Stimulated activated CD4-positive, alpha-beta T cell treated with anti-CD3 and anti-CD28 coated beads, Interleukin-4, amount 100 ng/mL, for 4 hours (primary cell): ENCODE measurements at places on chromosomes 7 and 10.

GRCh38 chr7:135933509-135934188 lies 43.5 kb downstream of the MTPN start:
- DNase-seq, result no peak

- peak; percentile 7 for DNase-seq
Observed at GRCh38 chr7:37230221-37230620, 218.4 kb downstream of the ELMO1 start.

- DNase-seq, result no peak
Observed at GRCh38 chr10:58143944-58144343, 123.8 kb downstream of the IPMK start.

GRCh38 chr10:21494191-21495001 lies 31.1 kb downstream of the SKIDA1 start:
- DNase-seq, result peak; percentile 2

- DNase-seq, result no peak
Observed at GRCh38 chr10:91328320-91328984, 81.7 kb upstream of the HECTD2 start.

GRCh38 chr7:3069771-3070449 lies 26.2 kb upstream of the CARD11 start:
- no peak for DNase-seq

DNA sequence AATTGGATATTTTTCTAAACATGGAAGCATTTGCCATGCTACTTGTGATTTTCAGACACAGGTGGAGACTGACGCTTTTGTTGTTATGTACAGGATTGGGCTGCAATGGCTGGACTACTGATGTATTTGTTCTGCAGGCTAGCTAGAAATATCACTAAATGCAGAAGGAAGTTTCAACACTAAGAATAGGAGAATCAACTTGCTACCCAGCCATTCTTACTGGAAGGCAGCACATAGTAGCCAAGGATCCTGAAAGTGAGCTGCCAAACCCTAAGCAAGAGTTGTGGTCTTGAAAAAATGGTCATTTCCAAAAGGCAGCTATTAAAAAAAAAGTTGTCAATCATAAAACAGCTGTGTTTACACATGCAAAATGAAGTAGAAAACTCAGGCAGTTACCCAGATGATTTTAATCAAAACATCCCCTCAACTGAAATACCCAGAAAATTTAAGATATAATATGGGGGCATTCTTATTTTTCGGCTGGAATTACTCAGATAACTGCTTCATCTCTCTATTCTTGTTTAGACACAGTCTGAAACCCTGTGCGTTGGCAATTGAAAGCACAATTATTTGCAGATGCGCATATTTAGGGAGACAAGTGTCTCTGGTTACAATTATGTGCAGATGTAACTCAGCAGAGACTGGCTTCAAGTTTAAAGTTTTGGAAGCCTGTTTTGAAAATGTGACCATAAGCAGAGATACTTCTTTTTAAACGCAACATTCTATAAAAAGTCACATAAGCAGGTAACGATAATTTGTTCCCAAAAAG lies 31.2 kb downstream of the GFRA1 start:
- no peak for DNase-seq

GRCh38 chr7:96426027-96426426 lies 104.1 kb upstream of the SLC25A13 start:
- no peak for DNase-seq

DNA sequence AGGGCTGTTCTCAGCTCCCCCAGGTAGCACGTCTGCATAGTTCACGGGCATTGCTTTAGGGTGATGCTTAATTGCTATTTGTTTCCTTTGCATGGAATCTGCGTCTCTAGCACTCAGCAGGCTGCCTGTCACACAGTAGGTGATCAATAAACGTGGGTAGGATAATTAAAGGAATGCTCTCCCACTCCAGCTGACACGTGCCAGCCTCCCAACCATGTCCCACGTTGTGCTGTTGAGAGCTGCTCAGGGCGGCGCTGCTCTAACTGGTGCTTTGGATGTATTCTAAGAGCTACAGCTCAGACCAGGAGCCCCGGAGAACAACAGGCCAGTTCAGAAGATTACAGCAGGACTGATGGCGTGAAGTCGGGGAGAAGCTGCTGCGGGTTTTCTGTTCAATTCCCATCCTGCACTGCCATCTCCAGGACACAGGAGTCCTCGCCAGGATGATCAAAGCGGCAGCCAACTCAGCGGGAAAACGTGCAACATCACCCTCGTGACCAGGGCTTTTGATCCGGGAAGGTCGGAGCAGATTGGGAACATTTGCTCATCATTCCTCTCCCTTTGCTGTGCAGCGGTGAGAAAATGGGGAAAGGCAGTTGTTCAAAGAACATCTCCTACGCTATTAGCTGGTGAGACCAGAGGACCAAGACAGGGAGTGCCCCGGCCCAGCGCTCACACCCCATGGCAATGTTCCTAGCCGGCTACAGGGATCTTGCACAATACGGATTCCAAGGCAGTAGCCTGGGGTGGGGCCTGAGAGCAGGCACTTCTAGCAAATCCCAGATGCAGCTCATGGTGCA lies 50.5 kb upstream of the FOXK1 start:
- no peak for DNase-seq

GRCh38 chr10:119383174-119383856 lies 159.2 kb downstream of the RGS10 start:
- DNase-seq, result no peak

- no peak for DNase-seq
Observed at GRCh38 chr7:2151237-2151636, 81.5 kb downstream of the MAD1L1 start.

- no peak for DNase-seq
Observed at GRCh38 chr10:59465088-59465487, 102.7 kb upstream of the FAM13C start.

DNA sequence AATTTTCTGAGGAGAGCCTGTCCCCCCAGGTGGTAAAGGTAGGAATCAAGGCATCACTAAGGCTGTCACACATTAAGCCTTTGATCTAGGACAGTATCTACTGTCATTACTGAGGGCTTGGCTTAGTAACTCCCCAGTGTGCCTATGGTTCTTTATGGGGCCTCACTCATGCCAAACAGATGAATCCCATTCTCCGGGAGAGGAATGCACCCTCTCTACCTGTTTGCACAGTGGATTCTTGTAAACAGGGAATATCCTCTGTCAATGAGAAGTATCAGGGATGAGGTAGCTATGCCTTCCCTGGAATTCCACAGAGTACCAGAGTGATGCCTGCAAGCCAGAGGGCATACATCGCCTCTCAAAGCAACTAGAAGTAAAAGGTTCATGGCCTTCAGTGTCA lies 3.9 kb upstream of the CPN1 start:
- DNase-seq, result no peak

DNA sequence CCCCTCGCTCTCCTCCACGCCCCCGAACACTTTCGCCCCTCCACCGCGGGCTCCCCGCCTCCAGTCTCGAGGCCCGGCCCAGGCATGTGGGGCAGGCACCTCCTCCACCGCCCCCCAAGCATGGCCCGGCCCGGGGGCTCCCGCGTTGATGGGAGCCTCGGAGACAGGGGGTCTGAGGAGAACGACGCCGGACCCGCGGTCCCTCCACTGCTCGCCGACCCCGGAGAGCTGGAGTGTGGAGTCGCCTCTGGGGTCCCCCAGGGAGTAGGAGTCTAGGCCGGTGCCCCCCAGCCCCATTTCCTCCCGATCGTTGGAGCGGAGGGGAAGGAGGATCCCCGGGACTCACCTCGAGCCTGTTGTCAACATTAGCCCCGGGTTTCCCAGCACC lies 206 bp downstream of the UPF2 start:
- DNase-seq, result peak; percentile 57

- DNase-seq, result no peak
Observed at GRCh38 chr7:44760034-44760580, 11.5 kb downstream of the ZMIZ2 start.

GRCh38 chr7:83649701-83650100 lies 762 bp upstream of the SEMA3E start:
- DNase-seq, result no peak

DNA sequence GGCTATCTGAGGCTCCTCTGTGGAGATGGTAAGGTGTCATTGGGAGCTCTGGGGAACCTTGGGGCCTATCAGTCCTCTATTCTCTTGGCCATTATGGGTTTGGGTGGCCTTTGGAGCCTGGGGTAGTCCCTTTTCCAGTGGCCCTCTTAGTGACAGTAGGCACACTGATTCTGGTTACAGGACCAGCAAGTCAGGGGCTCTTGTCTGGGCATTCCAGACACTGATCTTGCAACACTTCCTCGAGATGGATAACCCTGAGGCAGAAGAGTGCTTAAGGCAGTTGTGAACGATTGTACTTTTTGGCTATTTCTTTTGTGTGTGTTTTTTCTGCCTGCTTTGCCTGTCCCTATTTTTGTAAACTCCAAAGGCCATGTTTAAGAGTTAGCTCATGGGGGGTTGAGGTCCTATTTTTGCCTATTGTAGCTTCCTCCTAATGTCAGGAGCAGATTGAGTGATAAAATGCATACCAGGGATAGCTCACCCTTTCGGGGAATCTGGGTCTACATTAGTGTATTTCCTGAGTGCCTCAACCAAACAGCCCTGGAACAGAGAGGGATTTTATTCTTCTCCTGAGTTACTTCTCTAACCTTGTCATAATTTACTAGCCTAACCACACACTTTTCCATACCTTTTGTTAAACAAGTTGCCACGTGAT lies 61.2 kb downstream of the PRKAR2B start:
- no peak for DNase-seq

GRCh38 chr7:151213826-151214225 lies 3.5 kb upstream of the H2BK1 start:
- no peak for DNase-seq

- DNase-seq, result no peak
Observed at GRCh38 chr10:131119626-131120355, 191.7 kb downstream of the TCERG1L start.

GRCh38 chr7:134504660-134505164 lies 22.7 kb upstream of the AKR1B10 start:
- no peak for DNase-seq

- no peak for DNase-seq
Observed at GRCh38 chr10:16258291-16259040, 178.3 kb upstream of the PTER start.

DNA sequence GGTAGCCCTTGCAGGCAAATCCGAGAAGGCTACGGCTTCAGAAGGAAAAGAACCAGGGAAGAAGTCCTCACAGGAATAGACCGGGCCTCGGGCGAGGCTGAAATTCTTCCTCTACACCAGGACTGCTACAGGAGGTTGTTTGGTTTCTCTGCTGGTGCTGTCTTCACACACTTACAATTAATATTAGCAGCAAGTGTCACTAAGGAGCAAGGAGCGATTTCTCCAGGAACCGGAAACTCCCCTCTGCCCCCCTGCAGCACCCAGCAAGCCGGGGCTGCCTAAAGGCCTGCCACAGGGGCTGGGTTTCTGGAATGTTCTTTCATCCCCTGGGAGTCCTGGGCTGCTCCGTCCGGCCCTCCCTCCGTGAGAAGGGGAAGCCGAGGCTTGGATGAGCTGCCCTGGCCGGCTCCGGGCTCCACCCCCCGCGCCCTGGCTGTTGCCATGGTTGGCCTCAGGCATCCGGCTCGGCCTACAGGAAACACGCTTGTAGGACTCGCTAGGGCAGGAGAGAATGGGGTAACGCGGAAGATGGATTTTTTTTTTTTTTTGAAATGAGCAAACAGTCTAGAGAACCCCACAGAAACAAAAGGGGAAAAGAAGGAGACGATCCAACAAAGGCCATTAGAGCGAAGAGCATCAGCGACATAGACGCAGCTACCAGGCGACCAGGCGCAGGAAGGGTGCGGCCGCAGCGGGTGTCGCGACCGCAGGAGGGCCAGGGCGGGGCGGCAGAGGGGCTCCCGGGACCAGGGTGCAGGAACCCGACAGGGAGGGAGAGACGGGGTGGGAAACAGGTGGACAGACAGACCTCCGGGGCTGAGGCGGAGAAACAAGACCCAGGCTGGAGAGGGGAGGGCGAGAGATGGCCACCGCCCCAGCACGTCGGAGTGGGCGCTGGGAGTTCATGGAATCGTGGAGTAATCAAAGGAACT lies 33.0 kb downstream of the EN2 start:
- no peak for DNase-seq

- no peak for DNase-seq
Observed at GRCh38 chr7:143285470-143285778, 666 bp downstream of the TMEM139 start.

DNA sequence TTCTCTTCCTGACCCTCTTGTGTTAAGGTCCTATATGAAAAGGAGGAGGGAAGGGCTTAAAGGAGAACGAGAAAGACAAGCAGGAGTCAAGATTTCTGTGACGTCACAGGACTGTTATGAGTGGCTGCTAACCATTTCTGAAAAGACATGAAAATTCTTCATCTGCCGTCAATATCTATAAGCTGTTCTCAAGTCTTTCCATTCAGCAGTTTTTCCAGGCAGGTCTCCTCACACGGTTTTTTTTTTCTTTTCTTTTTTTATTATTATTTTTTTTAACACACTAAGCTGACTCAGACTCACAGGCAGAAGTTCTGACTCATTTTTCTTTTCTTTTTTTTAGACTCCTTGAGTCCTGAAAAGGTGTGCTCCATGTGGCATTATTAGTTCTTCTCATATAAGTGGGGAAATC lies 72.0 kb downstream of the DGKI start:
- no peak for DNase-seq

- no peak for DNase-seq
Observed at GRCh38 chr7:67917437-67917755, 920.8 kb downstream of the TYW1 start.

GRCh38 chr10:60871215-60871614 lies 72.8 kb downstream of the RHOBTB1 start:
- no peak for DNase-seq

DNA sequence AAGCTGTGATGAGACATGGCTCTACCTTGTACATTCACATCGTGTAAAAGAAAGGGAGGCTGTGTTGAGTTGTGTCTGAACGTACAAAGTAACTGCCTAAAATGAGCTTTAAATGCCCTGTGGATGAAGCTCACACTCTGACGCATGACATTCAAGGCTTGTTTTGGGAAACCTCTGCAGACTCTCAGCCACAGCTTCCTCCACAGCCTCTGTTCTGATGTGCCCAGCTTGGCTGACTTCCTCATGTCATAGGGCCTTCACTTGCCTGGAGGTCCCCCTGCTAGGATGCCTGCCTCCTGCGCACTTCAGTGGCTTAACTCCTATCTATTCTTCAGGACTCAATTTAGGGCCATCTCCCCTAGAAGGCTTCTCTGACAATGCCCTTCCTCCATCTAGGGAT lies 230.0 kb upstream of the HABP2 start:
- DNase-seq, result no peak

GRCh38 chr10:35797187-35797586 lies 155.1 kb upstream of the FZD8 start:
- no peak for DNase-seq

DNA sequence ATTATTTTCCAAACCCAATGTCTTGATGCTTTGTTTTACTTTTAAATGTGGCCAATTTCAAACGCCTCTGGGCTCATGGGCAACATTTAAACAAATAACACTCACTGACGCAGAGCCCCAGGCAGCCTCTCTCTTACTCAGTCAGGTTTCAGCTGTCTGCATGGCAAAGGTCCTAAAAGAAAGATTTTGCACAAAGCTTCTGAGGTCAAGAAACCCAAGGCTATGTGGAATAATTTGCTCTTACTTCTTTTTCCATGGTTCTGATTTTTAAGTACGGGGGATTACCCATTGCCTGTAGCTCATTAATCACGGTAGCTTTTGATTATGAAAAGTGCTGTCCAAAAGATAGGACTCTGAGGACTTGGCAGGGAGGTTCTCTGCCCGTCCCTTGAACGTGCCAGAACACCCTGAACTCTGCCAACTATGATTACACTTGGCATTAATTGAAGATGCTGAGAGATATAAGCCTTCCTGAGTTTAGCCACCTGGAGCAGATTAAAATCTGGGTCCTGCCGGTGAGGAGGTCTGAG lies 14.1 kb upstream of the MSRB2 start:
- DNase-seq, result no peak
